ENCODE measurements at places on chromosomes 2 and 18.

DNA sequence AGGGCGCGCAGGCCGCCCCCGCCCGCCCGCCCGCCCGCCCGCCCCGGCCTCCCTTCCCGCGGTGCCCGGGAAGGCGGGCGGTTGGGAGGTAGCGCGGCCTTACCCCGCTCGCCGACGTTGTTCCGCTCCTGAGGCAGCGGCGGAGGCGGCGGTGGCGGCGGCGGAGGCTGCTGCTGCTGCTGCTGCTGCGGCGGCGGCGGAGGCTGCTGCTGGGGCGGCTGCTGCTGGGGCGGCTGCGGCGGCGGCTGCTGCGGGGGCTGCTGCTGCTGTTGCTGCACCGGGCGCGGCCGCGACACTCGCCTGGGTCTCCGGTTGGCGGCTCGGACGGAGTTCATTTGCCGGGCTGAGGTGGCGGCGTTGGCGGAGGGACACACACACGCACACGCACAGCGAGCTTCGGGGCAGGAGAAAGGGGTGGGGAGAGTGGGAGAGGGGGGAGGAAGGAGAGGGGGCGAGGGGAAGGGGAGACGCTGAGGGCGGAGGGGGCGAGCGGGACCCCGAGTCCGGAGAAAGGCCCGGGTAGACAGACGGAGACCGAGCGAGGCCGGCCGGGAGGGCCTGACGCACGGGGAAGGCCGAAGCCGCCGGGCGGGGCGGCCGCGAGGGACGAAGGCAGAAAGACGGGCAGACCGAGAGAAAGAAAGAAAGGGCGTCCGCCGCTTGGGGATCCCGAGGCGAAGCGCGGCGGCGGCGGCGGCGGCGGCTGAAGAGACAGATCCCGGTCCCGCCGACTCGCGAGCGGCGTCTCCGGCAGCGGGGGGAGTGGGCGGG, 727 bp downstream of the FBXO11 start:
- peak; percentile 80 for DNase-seq

- DNase-seq: no peak
These were observed 46.2 kb upstream of the SERPINE2 start for GRCh38 chr2:224085246-224085645.

- DNase-seq: no peak
These were observed 928.7 kb downstream of the SLC4A3 start for GRCh38 chr2:220555961-220556630.

- no peak for DNase-seq
These were observed 884 bp downstream of the HES6 start for GRCh38 chr2:238238766-238239542.

GRCh38 chr2:174744111-174744510, 20.2 kb downstream of the CHRNA1 start:
- DNase-seq: no peak

DNA sequence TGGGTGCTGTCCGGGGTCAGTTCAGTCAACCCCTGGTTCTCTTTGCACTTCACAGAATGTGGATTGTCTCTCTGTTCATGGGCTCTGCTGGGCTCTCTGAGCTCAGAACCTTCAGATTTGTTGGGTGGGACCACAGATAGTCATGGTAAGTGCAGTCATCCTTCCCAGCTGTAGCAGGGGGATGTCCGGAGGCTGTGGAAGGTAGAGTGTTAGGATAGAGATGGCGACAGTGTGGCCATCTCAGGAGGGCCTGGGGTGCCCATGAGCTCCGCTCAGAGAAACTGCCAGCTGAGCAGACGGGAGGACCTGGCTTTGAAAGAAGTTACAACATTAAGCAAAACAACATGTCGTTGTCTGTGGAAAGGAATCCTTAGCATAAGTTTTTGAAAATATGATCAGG, 149.8 kb downstream of the FAM210A start:
- no peak for DNase-seq

DNA sequence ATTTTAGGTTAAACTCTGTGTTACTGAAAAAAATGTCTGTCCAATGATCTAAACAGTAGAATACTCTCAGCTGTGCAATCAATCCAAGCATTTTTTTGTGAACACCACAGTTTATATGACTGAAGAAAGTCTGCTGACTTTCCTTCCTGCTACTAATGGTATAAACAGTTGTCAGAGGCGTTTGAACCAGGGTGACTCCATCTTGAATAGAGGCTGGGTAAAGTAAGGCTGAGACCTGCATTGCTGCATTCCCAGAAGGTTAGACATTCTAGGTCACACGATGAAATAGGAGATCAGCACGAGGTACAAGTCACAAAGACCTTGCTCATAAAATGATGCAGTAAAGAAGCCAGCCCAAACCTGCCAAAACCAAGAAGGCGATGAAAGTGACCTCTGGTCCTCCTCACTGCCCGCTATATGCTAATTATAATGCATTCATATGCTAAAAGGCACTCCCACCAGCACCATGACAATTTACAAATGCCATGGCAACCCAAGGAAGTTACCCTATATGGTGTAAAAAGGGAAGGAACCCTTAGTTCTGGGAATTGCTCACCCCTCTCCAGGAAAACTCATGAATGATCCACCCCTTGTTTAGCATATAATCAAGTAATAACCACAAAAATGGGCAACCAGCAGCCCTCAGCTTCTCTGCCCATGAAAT, 31.3 kb downstream of the POU3F3 start:
- DNase-seq: no peak

- no peak for DNase-seq
These were observed 70.2 kb upstream of the SMAD2 start for GRCh38 chr18:48000701-48001100.

- no peak for DNase-seq
These were observed 33.8 kb downstream of the MAP4K3 start for GRCh38 chr2:39403311-39403710.

- DNase-seq: no peak
These were observed 535 bp downstream of the ATG4B start for GRCh38 chr2:241637795-241638660.

GRCh38 chr18:45106331-45106774, 425.7 kb downstream of the SETBP1 start:
- no peak for DNase-seq

DNA sequence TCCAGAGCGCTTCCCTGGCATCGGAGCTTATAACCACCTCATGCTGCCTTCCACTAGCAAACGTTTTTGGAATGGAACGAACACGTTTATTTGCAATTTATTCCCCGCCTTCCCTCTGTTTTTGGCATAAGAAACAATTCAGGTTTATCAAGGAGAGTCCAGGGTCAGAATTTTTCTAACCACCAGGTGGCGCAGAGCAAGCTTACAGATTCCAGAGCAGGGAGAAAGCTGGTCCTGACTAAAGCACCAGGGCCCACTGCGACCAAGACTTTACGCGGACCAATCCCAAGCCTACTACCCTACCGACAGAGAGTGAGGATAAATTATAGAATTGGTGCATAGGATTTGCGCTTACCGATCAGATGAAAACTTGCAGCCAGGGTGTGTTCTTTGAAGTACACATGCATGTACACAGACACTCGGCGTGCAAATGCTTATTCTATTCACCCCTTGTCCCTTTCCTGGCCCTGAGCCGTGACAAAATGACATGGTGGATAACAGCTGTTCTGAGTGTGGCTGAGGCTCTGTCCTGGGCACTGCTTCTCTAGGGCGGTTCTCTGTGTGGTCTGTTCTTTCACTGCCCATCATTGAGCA, 34.7 kb downstream of the NAPG start:
- DNase-seq: peak; percentile 68

DNA sequence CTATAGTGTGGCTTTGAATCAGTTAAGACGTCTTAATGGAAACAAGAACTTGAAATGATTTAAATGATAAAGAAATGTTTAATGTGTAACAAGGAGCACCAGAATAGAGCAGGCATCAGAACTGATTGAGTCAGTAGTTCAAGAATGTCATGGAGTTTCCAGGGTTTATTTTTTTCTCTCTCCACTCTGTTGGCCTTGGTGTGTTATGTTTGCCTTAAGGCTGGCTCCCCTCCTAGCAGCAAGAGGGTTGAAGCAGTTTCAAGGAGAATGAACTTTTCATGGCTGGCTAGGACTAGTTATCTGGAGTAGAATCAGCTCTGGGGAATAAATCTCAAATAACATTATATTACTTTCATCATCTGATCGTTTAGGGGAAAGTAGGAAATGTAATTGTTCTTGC, 13.4 kb upstream of the GLS start:
- DNase-seq: no peak
